CD14-positive monocyte (primary cell): ENCODE measurements at places on chromosomes 4 and X.
A peak's percentile ranks its signal among the peaks of the same experiment; 100 is the strongest.

DNA sequence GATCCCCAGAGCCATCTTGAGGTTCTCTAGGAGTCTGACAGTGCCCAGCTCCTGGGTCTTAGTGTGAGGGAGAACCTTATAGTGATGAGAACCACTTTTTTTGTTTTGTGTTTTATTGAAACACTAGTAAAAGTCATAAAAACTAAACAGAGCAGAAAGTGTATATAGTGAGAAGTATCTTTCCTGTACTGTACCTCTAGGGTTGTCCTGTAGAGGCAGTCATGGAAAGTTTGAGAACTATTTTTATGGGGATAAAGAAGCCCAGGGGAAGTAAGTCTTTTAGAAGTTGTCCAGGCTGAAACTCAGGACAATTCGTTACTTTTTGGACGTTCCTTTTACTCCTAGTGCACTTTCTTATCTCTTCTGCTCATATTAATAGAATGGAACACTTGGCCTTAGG is 40.9 kb downstream of the ADH5 start:
- no peak for DNase-seq

- no peak for DNase-seq
Observed at GRCh38 chr4:147355032-147355656, 125.8 kb upstream of the EDNRA start.

- no peak for DNase-seq
Observed at GRCh38 chr4:179631321-179631720, 2189.1 kb upstream of the AGA start.

- no peak for DNase-seq
Observed at GRCh38 chrX:9785944-9786797, at the start of gene SHROOM2. Gene SHROOM2 (plus strand): TSS chrX:9786429. CDS start chrX:9786546, 117 bp downstream.

DNA sequence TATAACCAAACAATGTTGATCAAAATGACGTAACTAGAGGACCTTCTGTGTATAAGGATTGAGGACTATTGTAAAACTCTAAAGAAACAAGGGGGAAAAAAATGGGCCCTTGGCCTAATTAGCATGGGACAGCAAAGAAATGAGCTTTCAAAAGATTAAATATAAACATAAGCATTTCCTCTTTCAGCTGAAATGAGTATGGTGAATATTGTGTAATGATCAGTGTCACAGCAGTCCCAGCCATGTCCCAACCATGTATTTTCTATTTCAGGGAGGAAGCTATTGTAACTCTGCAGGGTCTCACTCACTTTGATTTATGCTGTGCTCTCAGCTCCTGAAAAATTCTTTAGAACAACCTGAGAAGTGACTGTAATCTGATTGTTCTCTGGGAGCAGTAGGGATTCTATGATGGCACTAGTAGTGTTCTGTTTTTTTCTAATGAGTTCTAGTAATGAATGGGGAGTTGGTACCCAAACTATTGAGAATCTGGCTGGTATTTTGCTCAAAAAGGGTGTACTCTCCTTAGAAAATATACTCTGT is 25.8 kb downstream of the ANXA10 start:
- no peak for DNase-seq

DNA sequence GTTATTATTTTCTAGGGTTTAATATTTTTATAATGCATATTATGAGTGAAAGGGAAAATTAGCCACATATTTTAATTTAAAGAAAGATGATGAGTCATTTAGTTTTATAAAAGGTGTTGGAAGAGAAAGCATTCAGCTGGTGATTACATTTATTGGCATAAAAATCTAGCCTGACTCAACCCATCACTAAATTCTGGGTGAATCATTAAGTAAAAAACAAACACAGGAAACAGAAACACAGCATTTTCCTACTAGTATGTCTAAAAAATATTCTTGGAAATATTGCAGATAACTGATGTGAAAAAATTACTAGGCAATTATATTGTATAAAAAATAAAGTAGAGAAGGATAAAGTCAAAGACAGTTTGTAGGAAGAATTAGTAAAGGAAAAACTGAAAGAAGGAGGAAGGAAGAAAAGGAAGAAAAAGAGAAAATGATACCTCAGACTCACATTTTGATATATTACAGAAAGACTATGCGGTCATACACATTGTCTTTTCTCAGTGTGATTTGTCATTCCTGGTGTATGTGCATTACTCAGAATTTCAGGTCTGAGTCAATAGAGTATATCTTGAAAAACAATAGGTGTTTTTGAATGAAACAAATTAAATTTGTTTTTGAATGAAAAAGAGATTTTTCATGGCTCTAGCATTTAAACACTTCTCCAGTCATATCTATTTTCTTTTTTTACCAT is 48.0 kb upstream of the SPOCK3 start:
- no peak for DNase-seq

- DNase-seq, result no peak
Observed at GRCh38 chr4:186701273-186701672, 22.4 kb downstream of the FAT1 start.

GRCh38 chr4:31020363-31020762 is 300.2 kb downstream of the PCDH7 start:
- DNase-seq, result no peak

DNA sequence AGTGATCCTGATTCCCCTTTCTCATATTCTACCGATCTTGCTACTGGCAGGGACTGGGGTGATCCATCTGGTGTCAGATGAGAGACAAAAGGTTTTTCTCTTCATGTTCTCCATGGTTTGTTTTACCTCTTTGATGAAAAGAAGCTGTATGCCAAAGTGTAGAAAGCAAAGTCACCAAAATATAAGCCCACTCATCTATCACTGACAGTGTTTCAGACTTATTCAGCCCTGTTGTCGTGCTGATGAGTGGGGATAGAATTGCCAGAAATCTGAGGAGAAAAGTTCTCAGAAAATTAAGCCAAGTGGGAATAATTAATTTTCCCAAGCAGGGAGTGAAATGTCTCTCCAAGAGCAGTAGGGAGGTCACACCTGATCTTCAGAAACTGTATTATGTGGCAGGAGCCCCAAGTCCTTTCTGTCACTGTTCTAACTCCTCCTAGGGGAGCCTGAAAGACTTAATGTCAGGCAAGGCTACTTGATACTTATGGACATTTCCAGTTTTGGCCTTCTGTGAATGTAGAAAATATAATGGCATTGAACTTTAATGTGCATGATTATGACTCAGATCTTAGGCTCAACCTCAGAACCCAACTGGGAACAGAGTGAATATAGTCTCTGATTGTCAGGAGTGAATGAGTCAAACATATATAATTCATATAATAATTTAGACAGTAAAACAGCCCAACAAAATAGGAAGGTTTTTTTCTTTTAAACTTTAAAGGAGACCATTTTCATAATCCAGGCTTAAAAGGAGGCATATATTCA is 298.1 kb downstream of the ANKRD50 start:
- no peak for DNase-seq

GRCh38 chr4:8280158-8280875 is 10.8 kb downstream of the HTRA3 start:
- DNase-seq, result no peak

GRCh38 chr4:107255114-107255513 is 219.0 kb upstream of the DKK2 start:
- no peak for DNase-seq

DNA sequence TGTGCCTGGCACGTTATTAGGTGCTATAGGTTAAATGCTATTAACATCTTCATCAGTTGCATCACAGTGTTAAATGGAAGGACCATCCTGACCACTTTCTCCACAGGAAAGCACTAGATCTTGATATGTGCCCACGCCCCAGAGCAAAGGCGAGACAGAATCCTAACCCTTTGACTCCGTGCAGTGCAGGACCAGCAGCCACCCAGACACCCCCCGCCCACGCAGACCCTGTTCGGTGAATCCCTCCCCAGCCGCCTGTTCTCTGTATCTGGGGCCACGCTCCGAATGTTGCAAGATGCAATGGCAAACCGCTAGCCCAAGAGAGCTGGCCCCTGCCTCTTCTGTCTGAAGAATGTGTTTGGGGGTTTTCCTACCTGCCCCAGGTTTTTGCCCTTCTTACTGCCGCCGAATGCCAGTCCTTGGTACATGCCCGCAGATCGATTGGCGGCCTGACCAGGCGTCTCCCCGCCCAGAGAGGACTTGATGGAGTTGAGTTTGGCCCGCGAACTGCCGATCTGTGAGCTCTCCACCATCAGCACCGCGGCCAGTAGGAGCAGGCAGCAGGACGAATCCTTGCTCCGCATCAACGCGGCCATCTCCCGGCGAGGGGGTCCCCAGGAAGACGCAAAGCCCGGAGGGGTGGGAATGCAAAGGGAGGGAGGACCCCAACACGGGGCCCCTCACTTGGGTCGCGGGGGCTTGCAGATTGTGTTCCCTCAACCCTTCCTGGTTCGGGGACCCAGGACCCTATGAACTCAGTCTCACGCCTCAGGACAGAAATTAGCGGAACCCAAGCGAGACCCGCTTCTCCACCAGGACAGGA is 906 bp downstream of the DKK2 start:
- DNase-seq, result no peak

GRCh38 chr4:1537410-1538095 is 131.3 kb upstream of the NKX1-1 start:
- no peak for DNase-seq

DNA sequence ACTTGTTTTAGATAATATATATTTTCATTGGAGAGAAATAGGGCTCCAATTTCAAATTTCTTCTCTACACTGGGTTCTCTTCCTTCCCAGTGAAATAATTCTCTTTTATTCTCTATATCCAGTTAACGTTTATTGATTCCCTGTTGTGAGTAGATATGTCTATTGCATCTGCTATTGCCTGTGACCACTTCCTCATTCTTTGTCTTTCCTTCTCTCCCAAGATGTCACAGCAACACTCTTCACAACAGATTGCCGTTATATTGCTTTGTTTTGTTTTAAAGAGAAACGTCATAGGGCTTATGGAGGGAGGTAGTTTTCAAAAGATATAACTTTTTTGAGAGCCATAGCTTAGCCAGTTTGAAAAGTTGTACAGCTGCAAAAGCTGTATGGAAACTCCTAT is 343.8 kb downstream of the ARHGAP24 start:
- no peak for DNase-seq

GRCh38 chr4:26941951-26942350 is 81.3 kb downstream of the STIM2 start:
- DNase-seq, result no peak

DNA sequence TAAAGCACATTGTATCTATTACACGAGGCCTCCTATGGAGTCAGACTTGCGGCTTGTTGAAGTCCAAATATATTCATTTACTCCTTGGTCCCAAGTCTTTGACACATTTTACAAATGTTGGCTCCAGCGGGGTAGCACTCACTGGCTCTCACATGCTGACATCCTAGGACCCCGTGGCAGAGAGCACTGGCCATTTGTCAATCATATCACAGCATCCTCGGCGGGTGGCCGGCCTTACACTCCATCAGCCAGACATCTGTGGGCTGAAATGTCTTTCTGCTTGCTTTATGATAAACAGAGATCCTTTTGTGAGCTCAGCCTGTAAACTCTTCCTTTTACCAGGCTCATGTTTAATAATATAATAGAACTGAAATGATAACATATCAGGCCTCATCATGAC is 25.7 kb upstream of the VCX2 start:
- no peak for DNase-seq

- DNase-seq, result no peak
Observed at GRCh38 chr4:176939445-176939844, 146.7 kb upstream of the VEGFC start.

DNA sequence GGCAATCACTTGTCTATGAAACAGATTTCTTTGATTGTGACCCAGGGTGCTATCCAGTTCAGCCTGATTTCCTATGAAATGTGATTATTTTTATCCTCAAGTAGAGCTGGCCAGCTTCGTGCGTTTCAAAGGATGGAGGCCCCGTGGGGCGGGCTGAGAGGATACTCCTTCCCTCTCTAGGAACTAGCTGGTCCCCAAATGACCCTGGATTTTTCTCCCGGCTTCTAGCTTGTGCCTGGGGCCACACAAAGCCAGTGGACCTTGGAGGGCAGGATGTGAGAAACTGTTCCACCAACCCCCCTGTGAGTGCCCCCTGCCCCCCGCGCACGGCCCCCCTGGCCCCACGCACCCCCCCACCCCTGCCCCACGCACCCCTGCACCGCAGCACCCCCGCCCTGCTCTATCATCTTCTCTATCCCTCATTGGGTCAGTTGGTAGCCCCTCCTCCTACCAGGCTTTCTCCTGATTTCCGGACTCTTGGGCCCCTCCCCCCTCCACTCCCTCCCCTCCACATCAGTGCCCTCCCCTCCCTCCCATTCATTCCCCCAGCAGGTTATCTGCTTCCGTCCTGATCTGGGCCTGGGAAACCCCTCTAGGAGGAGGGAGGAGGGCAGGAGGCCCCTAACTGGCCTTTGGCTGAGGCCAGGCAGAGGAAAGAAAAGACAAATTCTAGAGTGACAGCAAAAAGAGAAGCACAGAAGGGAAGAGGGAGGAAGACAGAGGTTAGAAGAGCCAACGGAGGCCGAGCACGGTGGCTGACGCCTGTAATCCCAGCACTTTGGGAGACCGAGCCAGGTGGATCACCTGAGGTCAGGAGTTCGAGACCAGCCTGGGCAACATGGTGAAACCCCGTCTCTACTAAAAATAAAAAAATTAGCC is 3.3 kb downstream of the XPNPEP2 start:
- no peak for DNase-seq

- DNase-seq, result peak; percentile 39
Observed at GRCh38 chrX:40265936-40266335, 168.2 kb upstream of the BCOR start.

DNA sequence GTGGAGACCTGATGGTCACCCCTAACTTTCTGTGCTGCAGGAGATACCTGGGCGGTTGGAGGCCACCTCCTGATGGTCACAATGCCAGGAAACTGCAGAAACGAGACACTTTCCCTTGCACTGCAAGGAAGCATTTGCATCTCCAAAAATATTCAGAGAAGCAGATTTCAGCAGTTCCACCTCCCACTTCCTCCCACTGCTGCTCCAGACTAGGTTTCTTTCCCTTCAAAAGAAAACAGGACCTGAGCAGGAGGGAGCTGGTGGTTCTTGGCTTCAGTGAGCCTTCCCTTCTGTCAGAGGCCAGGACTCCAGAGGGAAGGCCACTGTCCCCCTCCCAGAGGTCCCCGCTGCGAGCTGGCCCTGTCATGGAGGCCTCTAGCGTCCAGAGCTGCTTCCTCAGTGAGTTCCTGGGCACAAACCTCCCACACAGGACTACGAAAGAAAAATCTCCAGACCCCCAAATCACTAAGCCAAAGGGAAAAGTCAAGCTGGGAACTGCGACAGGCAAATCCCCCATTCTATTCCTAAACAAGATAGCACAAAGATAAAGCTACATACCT is 35.9 kb downstream of the GPM6B start:
- DNase-seq, result no peak

GRCh38 chr4:79947386-79947785 is 125.6 kb downstream of the ANTXR2 start:
- DNase-seq, result no peak

DNA sequence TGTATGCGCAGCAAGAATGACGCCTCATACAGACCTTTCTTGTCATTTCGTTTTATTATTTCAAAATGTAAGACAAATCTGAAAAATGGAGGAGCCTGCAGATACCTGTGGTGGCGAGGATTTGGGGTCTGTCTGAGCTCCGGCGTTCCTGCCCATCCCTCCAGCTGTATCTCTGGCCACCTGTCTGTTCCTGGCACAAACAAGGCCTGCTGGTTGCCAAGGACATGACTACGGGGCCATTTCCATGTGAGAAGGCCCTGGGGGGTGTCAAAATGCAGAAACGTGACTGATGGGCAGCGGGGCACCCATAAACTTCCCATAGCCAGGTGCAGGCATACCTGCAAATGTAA is 591 bp upstream of the TSPAN7 start:
- no peak for DNase-seq

GRCh38 chr4:128355305-128355704 is 67.7 kb upstream of the PGRMC2 start:
- DNase-seq, result no peak
